ENCODE measurements at places on chromosomes 12 and 14. TPM values are rescaled to one million over a fixed set of nuclear protein-coding genes. Genes with fewer than 3 reads are reported as not detected.

The HOXC12 gene
- not detected for total RNA-seq

The GPR65 gene
- not detected for total RNA-seq

- no peak for DNase-seq
Observed at GRCh38 chr12:41910578-41911320, 233.9 kb downstream of the GXYLT1 start.

GRCh38 chr14:73740618-73741326, 26.6 kb upstream of the PNMA1 start:
- peak; percentile 92 for DNase-seq

GRCh38 chr12:125393569-125393968, 328.3 kb downstream of the AACS start:
- DNase-seq = no peak

DNA sequence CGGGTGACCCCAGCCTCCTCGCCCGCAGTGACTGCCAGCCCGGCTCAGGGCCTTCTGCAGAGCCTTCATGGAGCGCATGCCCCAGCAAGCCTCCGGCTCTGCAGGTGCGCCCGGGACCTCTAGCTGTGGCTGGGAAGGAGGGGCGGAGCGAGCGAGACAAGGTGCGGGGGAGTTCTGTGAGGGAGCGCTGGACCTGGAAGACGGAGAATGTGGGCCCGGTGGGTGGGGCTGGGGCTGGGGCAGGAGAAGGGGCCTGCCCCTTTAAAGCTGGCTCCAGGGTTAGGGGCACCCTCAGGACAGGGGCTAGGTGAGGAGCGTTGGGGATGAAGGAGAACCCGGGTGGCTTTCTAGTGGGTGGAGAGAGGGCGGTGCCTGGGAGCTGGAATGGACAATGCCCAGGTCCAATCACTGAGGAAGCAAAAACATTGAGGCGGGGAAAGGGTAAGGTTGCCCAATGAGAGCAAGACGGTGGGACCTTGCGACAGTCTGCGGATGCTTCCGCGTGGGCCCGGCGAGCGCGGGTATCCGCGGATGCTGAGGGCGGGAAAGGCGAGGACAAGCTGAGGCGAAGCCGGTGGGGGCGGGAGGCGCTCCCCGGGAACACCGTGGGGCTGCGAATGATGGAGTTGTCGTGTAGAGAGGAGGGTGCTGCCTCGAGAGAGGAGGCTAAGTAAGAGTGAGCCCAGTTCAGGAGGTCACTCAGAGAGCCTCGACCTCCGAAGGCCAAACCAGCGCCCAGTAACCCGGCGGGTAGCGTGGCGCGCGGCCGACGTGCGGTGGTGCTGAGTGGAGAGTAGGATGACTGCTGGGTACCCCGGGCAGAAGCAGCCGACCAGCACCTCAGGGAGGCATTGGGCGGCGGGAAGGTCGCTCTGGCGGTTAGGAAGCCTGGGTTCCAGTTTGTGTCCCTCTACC, at the start of gene GLS2:
Gene GLS2 (minus strand): TSS at position 121 of the 915 bp plus-strand sequence. CDS start 43 bp downstream, at position 78.
- DNase-seq = peak; percentile 80

DNA sequence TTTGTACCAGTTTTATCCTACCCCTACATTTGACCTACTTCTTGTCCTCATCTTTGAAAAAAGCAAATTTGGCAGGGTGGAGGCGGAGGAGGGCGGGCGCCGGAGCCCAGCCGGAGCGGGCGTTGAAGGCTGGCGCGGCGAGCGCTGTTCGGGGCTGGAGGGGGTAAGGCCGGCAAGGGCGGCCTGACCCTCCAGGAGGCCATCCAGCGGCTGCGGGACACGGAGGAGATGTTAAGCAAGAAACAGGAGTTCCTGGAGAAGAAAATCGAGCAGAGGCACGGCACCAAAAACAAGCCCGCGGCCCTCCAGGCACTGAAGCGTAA, 27.2 kb downstream of the FBXO34 start:
- DNase-seq = no peak

The BBOF1 gene
- 2.0 TPM for total RNA-seq

DNA sequence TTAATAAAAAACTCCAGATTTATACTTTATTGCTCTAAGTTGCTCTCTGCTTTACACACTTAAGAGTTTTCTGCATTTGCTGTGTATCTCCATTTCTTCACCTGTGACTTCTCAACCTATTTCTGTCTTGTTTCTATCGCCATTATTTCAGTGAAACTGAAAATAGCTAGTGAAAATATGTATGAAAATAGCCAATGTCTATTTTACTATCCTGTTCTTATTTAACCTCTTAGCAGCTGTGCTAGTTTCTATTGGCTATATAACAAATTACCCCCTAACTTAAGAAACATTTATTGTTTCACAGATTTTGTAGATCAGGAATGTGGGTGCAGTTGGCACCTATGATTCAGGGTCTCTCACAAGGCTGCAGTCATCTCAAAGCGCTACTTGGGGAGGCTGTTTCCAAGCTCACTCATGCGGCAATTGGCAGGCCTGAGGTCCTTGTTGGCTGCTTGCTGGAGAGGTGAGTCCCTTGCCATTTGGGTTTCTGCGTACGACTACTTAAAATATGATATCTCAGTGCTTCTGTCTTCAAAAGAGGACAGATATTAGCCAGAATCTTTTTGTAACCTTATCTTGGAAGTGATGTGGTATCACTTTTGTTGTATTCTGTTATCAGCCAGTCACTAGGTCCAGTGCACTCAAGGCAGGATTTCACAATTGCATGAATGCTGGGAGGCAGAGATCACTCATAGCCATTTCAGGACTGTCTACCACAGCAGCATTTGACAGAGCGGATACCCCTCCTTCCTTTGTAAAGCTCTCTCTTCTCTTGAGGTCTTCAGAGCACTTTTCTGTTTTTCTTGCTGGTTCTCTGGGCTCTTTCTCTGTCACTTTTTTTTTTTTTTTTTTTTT, 7.2 kb downstream of the ERC1 start:
- no peak for DNase-seq

GRCh38 chr12:145369-145960, 68.5 kb downstream of the SLC6A12 start:
- DNase-seq = peak; percentile 37

- no peak for DNase-seq
Observed at GRCh38 chr12:109982210-109982609, 14.0 kb downstream of the GIT2 start.

The TAS2R10 gene
- not detected for total RNA-seq

GRCh38 chr12:121925358-121925695, 6.9 kb downstream of the CFAP251 start:
- no peak for DNase-seq

DNA sequence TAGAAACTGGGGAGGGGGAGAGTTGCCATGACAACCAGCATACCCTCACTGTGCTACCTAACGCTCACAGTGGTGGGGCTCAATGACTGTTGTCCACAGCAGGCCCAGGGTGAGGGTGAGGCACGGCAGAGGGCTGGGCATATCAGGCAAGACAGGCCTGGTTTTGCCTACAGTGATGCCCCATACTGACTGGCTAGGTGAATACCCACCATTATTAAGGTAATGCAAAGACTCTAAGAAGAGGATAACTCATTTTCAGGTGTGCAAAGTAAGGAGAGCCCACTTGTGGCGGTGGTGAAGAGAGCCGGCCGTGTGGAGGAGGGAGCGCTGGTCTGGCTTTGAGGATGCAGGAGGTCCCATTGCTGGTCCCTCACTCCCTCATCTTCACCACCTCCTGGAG, 422.3 kb downstream of the FUT8 start:
- DNase-seq = no peak

- peak; percentile 48 for DNase-seq
Observed at GRCh38 chr12:26287671-26288381, 92.5 kb downstream of the SSPN start.

DNA sequence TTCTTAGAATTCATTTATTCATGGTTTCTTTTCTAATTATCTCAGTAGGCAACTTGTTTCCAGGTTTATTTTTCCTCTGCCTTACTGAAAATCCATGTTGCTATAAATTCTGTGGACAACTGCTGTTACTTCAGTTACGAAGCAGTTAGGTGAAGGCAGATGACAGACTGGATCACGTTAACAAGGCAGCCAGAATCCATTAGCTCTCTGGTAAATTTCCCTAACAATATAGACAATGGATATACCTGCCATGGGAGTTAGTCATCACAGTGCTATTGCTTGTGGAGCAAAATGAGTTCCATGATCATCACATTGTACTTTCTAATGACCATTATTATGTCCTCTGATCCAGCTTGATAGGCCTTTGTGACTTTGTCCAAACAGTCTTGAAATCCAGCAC, 291.5 kb downstream of the NELL2 start:
- DNase-seq = no peak

DNA sequence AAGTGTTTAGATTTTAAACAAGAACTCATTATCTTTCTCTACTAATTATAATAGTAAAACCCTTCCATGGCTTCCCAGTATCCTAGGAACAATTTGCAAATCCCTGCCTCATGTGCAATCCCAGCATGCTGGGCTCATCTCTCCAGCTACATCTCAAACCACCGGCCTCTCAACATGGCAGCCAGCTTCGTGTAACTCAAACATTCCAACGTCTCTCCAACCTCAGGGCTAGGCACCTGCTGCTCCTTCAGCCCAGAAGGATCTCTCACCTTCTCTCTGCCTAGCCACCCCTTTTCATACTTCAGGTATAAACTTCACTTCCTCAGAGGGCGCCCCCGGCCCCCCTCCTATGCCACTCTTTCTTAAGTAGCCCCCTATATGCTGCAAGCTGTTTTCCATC, 7.2 kb downstream of the SART3 start:
- no peak for DNase-seq

The ABCD2 gene
- 1.1 TPM for total RNA-seq

The DDX11 gene
- 104 TPM for total RNA-seq

DNA sequence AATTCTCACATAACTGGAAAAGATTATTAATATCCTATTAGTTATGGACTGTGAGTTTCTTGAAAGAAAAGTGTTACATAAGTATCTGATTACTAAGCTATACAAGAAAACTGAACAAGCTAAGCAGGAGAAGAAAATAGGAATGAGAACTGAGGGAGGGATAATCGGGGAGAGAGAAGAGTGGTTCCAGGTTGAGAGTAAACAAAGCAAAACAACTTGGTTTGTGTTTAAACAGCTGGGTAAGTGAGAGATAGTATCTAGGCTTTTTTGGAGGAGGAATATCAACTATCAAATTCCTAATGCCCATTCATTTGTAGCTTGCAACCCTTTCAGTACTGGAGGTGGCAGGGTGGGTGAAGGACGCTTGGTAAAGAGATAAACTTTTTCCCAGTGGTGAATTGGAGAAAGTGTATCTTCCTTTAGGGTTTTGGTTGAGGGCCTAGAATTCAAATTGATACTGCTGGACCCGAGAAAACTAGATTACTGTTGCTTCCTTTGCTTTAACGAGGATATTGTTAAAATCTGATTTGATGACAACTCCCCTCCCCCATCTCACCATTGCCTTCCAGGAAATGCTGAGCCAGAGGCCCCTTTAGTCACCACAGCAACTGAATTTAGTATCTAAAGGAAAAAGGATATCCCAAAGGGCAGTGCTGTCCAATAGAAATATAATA, 2.0 kb upstream of the SLC2A3 start:
- DNase-seq = no peak

The KCNK10 gene
- 1.0 TPM for total RNA-seq

GRCh38 chr12:29781705-29782266, 2.0 kb downstream of the TMTC1 start:
- DNase-seq = no peak

The PAPLN gene
- 53.1 TPM for total RNA-seq

DNA sequence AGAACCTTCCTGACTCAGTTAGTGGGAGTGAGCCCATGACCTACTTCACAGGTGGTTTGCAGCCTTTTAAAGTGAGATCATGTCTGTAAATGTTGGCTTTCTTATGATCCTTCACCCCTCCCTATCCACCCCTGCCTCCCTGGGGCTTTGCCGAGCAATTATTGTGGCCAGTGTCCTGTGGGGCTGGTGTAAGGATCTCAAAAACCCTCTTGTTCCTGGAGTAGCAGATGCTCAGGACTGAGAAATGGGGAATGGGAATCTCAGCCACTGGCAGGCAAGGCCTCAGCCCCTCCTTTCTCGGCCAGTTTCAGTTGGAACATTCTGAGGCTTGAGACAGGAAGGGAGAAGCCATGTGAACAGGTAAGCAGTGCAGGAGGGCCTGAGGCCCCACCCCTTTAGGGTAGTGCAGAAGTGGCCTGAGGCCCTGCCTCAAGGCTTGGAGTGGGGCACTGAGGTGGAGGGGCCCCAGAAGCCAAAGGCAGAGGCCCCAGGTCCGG, 53.8 kb downstream of the PLEKHG3 start:
- peak; percentile 83 for DNase-seq

GRCh38 chr12:91616416-91616815, 433.8 kb upstream of the DCN start:
- no peak for DNase-seq

The HOXC4 gene
- total RNA-seq = 2.6 TPM

DNA sequence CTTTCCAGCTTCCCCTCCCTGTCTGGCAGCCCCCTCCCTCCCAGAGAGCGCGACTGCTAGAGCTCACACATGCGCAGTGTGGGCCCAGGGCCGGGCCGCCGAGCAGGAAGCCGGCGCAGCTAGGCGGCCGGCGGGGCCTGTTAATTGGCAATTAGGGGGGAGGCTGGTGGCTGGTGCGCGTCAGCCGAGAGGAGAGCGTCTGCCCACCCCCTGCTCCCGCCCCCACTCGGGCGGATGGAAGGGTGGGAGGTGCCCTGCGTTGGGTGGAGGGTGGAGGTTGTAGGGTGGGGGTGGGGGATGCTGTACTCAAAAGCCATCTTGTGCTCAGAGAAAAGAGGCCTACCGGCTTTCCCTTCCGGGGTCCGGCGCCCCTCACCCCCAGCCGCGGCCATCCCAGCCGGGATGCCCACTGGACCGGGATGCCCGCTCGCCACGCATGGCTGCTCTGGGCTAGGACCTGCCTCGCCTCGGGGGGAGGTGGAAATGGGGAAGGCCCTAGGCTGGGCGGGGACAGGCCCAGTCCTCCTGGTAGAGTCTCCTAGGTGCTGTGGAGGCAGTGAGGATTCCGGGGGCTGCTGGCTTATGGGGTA, 9.2 kb downstream of the HOXC8 start:
- DNase-seq = peak; percentile 91

- DNase-seq = no peak
Observed at GRCh38 chr12:124694846-124695497, 127.6 kb upstream of the NCOR2 start.

The ISM2 gene
- total RNA-seq = not detected

DNA sequence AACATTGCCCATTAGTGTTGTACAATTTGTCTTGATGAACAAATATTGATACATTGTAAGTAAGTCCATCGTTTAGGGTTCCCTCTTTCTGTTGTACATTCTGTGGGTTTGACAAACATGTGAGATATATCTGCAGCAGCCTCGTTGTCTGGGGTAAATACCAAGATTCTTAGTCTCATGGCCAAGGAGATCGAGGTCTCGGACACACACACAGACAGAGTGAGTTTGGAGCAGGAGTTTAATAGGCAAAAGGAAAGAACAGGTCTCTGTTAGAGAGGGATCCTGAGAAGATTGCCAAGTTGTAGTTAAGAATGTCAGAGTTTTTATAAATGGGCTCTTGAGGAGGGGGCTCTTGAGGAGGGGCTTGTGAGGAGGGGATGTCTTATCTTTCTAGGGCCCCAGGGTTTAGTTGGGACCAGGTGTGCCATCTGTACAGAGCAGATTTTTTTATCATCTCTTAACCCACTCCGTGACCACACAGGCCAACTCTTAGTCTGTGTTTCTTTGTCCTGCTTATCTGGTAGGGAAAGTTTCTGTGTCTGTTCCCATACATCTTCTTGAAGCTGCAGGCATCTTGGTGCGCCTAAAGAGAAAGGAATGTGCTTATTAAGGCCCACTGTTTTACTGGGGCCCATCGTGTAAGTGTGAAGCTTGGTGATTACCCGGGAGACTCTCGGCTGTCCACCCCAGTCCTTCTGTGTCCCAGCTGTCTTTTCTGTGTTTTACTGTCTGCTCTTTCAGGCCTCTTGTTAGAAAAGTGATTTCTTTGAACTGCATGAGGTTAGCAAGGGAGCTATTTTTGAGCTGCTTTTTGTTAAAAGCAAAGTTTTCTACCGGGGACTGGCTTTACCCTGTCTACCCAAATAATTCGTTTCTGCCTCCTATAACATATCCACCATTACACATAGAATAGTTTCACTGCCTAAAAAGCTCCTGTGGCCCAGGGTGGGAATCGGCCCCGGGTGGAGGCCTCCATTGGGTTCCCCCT, 22.4 kb upstream of the CLEC2D start:
- peak; percentile 38 for DNase-seq

Data from stomach (tissue), 19 donors.